ENCODE measurements at places on chromosomes 11 and 22.

DNA sequence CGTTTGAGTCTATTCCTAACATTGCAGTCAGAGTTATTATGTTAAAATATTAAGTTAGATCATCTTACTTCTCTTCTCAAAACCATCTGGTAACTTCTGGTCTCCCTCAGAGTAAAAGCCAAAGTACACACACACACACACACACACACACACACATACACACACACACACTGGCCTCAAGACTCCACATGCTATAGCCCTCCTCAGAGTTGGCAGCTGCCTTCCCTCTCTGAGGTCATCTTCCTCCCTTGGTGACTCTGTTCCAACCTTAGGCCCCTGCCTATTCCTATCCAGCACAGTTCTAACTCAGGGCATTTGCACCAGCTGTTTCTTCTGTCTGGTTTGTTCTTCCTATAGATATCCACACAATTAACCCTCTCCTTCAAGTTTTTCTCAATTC, 272.0 kb upstream of the SESN3 start:
- DNase-seq = no peak

DNA sequence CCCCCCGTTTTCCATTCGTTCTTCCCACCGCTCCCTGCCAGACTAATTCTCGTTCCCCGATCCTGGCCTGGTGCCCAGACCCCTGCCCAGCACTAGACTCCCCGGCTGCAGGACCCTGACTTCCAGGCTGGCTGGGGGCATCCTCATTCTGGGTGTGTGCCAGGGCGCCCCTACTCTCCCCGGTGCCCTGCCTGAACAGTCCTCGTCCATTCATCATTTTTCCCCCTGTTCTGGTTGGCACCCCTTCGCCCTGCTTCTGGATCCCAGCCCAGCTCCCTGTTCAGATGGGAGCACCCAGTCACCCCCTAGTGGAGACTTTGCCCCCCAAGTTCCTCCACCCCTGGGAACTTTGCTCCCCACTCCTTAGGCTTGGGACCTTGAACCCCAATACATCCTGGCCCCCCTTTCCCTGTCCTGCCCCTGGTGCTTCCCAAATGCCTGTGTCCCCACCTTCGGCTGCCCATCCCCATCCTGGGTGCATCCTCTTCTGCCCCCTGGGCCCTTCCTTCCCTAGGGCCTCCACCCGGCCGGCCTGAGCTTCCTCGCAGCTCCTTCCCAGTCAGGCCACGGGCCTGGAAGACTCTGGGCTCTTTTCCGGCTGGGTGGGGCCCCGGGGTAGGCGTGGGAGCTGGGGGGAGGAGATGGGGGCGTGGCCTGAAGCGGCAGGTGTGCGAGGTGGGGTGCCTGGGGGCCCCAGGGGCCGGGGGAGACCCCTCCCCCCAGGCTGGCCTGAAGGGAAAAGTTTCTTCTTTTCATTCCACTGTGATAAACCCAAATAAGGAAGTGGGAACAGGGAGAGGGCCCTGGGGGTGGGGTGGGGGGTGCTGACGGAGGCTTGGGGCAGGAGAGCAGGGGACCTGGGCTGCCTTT, 908 bp downstream of the PLCB3 start:
- no peak for DNase-seq

DNA sequence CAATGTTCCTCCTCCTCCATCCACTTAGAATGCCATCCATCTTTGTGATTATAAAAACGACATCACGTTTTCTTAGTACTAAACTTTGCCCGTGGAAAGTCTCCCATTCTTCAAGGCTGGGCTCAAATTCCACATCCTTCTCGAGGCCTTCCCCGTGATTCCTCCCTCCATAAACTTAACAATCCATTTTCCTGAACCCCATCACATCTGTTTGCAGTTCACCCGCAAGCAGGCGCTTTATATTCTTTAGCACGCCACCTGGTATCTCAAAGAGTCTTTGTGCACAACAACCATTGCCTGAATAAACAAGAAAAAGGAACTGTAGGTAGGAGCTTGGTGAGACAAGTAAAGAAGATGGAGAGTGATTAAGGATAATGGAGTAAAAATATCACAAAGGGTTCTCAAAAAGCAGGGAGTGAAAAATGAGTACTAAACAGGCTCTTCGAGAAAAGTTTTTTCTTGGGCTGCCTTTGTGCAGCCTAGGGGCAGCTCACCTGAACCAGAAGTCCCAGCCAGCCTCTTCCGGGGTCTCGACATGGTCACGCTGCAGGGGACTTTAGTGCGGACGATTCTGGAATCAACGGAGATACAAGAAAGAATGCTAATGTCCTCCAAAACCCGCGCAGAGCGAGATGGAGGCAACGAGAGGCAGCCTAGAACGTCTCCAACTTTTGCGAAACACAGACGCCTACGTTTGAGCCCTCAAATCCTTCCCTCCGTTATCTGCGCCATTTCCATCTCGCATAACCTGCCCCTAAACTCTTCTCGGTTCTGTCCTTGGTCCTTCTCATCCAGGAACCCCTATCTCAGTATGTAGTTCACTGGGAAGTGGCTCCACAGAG, 585 bp downstream of the THYN1 start:
- DNase-seq = no peak

GRCh38 chr11:46541593-46542371, 52.0 kb downstream of the AMBRA1 start:
- no peak for DNase-seq

DNA sequence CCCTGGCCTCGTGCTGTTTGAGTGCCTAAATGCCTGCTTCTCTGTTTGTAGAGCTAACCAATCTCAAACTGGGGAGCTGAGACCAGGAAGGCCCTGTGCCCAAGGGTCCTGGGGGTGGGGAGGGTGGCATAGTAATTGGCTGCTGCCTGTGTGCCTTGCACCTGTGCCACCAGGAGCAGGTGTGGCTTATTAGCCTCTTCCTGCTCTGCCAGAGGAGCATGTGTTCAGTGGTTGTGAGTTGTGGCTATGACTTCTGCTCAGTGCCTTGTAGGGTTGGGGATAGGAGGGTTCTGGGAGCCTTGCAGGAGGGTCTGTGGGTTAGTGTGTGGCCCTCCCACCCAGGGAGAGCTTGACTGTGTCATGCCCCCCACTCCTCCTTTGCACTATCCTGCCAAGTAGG, 109.2 kb downstream of the ZBTB16 start:
- DNase-seq = no peak

GRCh38 chr11:105524286-105524685, 85.6 kb upstream of the GRIA4 start:
- no peak for DNase-seq

DNA sequence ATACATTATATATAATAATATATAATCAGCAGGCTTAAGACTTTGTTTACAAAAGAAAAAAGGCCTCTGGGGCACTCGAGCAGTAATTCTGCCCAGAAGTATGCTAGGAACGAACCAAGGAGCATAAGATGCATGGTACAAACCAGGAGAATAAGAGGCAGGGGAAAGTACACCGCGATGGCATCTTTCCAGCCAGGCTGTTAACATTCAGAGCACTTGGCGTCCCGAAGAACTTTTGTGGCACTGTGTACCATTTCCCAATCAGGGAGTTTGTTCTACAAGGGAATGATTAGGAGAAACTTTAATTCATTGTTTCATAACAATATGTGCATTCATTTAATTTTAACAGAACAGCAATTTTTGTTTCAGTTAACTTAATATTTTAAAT, 125.1 kb downstream of the WT1 start:
- no peak for DNase-seq

DNA sequence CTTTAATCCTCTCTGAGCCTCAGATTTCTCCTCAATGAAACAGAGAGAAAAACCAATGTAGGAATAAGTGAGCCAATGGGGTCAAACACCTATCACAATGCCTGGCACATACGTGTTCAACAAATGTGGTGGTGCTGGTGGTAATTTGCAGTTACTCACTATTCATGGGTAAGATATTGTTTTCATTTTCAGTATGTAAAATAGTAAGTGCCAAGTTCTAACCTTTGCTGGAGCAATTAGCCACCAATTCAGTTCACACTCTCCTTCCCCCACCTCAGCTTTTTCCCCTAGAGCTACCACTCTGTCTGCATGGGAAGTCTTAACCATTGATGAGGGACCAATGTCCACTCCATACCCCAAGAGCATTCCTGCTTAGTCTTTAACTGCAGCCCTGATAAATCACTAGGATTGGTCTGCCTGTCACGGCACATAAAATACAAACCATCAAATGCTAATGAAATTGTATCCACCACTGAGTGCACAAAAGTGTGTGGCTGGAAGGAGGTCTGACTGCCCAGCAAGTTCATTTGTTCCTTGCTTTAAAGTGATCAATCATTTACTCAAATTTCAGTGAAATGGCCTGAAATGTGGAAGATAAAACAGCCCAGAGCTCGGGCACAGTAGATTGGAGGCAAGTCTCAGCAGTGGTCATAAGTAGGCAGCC, 187.4 kb upstream of the API5 start:
- no peak for DNase-seq

GRCh38 chr11:46513934-46514342, 79.9 kb downstream of the AMBRA1 start:
- DNase-seq = no peak

- no peak for DNase-seq
Observed at GRCh38 chr22:46942799-46943785, 180.6 kb downstream of the TBC1D22A start.

GRCh38 chr11:40129266-40129665, 1330.2 kb downstream of the LRRC4C start:
- no peak for DNase-seq

DNA sequence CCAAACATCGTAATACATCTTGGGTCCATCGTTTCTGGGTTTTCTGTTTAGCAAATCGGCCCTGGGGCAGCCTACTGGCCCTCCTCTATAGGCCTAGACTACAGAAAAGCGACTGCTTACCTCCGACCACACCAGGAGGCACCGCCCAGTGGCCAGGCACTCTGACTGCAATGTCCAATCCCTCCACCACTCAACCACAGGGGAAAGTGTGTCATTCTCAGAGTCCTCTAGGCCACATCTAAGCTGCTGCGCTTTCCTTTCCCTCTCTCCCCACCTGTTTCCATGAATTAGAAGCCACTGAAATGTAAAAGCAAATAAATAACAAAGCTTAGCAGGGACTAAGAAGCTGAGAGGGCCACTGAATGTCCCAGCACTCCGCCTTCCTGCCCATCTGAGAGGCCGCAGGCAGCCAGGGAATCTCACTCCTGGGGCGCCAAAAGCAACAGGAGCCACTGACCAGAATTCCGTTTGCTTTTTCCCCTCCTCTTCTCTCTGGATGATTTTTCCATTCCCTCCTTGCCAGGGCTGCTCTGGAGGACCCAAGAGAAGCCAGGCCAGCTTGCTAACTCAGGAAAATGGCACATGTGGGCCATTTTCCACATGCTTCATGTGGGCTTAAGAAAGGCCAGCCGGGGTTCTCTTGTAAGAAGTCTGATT, 50.1 kb upstream of the FLI1 start:
- no peak for DNase-seq

DNA sequence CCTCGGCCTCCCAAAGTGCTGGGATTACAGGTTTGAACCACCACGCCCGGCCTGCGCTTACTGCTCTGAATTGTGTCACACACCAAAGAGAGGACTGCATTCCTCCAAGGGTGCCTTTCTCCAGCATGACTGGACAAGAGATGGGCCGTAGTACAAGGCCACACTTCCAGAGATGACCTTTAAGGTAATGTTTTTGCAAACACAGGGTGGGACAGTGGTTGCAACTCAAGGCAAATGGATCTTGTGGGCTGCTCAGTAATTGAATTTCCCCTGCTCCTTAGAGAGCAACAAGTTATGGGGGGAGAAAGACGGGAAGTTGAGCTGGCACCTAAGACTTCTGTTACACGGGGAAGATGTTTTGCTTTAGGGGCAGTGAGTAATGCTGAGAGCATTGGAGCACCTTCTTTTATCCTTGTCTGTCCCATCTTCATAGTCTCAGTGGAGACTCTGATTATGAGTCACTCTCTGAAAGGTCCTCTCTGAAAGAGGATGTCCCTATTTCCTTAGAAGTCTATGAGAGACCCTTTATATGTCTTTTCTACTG, 66.3 kb downstream of the C11orf91 start:
- DNase-seq = no peak

GRCh38 chr22:47457021-47457420, 694.6 kb downstream of the TBC1D22A start:
- DNase-seq = no peak

- DNase-seq = no peak
Observed at GRCh38 chr22:25718135-25718840, 23.7 kb upstream of the MYO18B start.

DNA sequence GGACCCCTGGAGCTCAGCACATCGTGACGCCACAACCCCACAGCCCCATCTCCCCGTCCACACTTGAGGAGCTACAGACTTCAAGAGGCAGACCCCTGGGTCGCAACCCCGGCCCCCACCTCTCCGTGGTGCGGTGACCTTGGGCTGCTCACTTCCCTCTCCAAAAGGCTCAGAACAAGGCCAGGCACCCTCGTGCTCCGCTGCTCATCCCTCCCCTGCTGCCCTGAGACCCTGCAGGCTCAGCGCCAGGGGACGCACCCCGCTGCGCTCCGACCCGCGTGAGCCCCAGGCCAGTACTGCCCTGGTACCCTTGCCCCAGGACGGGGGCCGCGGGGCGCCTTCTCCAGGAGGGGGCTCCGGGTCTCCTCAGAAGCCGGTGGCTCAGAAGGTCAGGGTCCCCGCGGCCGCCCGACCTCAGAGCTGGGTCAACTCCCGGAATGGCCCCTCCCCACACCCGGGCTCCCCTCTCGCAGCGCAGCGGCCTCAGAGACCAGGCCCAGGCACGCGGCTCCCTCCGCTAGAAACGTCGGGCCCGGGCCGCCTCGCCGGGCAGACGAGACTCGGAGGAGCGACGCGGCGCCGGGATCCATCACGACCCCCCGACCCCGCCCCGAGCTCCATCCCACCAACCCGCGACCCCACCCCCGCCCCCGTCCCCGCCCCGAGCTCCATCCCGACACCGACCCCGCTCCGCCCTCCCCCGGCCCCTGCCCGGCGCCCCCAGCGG, 563 bp downstream of the GATD1 start:
- no peak for DNase-seq

GRCh38 chr11:75197512-75198277, 42.9 kb upstream of the TPBGL start:
- DNase-seq = no peak

DNA sequence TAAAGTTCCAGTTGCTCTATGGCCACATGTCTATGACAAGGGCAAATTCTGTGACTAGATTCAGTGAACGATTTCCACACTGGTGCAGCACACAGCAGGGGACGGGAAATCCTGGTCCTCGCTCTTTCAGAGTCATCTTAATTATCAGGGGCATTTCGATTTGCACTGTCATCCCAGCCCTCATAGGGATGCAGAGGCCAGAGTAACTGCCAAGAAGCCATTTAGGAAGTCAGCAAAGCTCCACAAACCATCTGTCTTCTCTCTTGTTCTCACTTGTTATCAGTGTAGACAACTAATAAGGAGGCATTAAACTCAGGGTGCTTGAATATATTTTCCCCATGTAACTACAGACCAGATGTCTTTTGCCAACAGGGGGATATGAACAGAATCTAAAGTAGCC, 151.7 kb downstream of the STK33 start:
- no peak for DNase-seq
